ENCODE measurements at places on chromosomes 3 and 15. TPM values are rescaled to one million over a fixed set of nuclear protein-coding genes. Genes with fewer than 3 reads are reported as not detected.

- H3K27ac ChIP-seq = no peak overlapping the region
- H3K36me3 ChIP-seq = no peaks in the 10 kb centered on the region
- DNase-seq = no peak
- peaks cover 18% of the 10 kb centered on the region for H3K4me1 ChIP-seq
Measured at GRCh38 chr3:17640466-17640865, 102.0 kb downstream of the TBC1D5 start.

DNA sequence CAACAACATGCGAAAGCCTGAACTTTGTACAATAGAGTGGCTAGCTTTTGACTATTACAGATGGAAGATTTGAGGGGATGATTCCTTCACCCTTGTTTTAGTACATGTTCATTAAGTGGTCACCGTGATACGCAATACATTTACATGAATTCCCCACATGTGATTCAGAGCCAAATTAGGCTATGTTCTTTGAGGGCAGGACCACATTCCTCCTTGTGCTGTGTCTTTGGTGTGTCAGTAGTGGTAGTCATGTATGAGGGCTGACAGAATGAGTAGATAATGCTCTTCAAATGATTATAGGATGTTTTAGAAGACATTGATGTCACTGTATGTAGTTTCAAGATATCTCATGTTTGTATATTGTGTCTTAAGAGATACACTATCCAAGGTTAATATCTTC, 12.1 kb downstream of the PTPRG start:
- H3K4me1 ChIP-seq = peaks cover 12% of the 10 kb centered on the region
- H3K4me3 ChIP-seq = no peak overlapping the region
- DNase-seq = no peak
- H3K27ac ChIP-seq = no peak overlapping the region
- no peaks in the 10 kb centered on the region for H3K36me3 ChIP-seq

- H3K27ac ChIP-seq = no peak overlapping the region
- no peak for DNase-seq
- peaks cover 30% of the 10 kb centered on the region for H3K36me3 ChIP-seq
Measured at GRCh38 chr15:25375557-25375956, 63.3 kb downstream of the UBE3A start.

- no peak for DNase-seq
- no peaks in the 10 kb centered on the region for H3K36me3 ChIP-seq
- H3K4me1 ChIP-seq = no peaks in the 10 kb centered on the region
- H3K27ac ChIP-seq = no peak overlapping the region
- no peak overlapping the region for H3K4me3 ChIP-seq
- no peaks in the 10 kb centered on the region for H3K27me3 ChIP-seq
Measured at GRCh38 chr3:66363148-66363547, 137.7 kb downstream of the LRIG1 start.

GLDN gene
- total RNA-seq = 5.9 TPM

MEX3B gene
- total RNA-seq = 5.2 TPM

SLC15A2 gene
- total RNA-seq = 0.49 TPM

Measured in vagina (tissue), 2 donors.